CD4-positive, alpha-beta T cell treated with Interleukin-12 subunit alpha and Interleukin-12 subunit beta, for 1 hour (primary cell): ENCODE measurements at places on chromosomes 1 and 21.

DNA sequence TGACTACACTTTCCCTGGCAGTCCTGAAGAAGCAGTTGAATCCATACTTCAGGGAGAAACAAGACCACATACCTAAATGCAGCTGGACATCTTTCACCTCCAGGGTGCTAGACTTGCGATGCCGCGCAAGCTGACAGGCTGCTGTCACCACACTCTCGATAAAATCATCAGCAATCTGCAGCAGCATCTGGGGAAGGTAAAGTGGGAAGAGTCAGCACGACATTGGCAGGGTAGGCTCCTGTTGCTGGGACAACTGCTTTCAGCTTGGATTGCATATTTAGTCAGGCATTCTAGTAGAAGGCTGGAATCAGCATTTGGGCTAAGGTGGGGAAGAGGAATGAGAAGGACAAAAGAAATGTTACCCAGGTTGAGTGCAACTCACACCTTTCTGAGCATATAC is 21.1 kb downstream of the RAB42 start:
- DNase-seq: no peak

GRCh38 chr1:178126741-178127185 is 32.9 kb downstream of the RASAL2 start:
- DNase-seq: no peak

GRCh38 chr1:26053718-26054560 is 8.0 kb upstream of the SLC30A2 start:
- no peak for DNase-seq

- no peak for DNase-seq
Observed at GRCh38 chr1:10639775-10640578, 156.5 kb downstream of the CASZ1 start.

GRCh38 chr1:7915826-7916500 is 24.7 kb downstream of the TNFRSF9 start:
- DNase-seq: peak; percentile 45

GRCh38 chr1:2815551-2815950 is 14.1 kb upstream of the TTC34 start:
- DNase-seq: no peak

DNA sequence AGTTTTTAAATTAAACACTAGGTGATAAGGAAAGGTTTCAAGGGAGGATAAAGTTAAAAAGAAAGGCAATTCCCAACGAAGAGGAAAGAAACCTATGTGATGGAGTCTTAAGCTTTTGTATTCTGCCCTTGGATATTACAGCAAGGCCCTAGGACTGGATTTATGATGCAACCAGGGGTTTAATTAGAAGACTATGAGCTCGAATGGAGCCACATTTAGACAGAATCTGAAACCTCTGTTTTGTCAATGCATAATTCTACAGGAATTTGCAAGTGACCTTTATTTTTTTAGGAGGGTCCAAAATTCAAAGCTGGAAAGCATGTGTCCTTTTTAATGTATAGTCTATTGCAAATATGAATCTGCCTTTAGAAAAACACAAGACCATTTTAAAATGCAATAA is 37.9 kb downstream of the TGFB2 start:
- DNase-seq: no peak

- no peak for DNase-seq
Observed at GRCh38 chr1:151817353-151817730, 12.1 kb upstream of the LINGO4 start.

- DNase-seq: peak; percentile 13
Observed at GRCh38 chr21:33434770-33435360, 31.7 kb downstream of the IFNGR2 start.

DNA sequence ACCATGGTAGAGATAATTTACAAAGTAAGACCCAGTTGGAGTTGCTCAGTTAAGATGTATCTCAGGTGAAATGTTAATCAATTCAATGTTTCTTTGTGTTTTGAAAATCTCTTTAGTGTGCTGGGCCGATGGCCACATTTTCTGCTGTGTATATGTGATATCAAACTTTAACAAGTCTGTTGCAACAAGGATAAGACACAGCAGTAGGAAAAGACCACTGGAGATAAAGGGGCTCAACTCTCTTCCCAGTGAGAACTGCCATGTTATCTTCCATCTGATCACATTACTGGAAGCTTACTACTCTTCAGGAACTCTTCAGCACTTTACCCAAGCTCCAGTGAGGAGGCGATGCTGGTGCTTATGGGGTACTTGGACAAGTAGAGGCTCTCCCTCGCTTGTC is 227.7 kb downstream of the NFIA start:
- no peak for DNase-seq

DNA sequence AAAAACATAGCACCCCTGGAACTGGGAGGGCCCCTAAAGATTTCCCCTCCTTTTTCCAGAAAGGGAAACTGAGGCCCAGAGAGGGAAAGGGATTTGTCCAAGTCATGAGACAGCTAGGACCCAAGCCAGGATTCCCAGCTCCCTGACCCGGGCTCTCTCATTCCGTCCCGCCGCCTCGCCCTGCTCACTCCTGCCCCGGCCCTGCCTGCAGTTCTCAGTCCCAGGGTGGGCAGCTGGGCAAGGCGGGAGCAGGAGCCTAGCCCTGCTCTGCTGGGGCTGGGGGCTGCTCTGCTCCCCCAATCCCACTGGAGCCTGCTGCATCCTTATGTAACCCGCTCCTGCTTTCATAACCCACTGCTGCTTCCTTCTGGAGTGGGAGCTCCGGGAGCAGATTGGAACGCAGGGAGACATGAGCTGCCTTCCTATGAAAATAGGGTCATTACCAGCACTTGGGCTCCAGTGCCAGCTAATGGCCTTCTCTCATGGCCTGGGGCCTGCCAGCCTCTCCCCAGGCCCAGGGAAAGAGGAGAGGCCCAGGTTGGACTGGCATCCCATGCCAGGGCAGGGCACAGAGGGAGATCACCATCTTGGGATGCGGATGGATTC is 84.5 kb downstream of the CAMK2N1 start:
- DNase-seq: no peak

DNA sequence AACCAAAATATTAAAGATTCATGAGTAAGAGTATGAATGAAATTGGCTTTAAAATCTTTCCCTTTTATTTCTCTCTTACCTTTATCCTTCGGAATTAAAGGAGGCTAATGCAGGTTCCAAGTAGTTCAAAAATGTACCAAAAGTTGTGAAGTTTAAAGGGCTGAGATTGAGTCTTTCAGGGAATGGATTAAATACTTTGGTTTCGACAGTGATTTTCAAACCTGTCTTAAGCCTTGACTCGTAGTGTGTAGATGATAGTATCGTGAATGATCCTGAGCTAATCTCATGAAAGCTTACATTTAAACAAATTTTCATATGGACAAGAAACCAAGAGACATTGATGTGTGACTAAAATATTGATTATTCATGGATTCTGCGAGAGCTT is 66.9 kb downstream of the DYRK1A start:
- DNase-seq: no peak

GRCh38 chr1:91851130-91852010 is 34.6 kb downstream of the TGFBR3 start:
- DNase-seq: no peak

- no peak for DNase-seq
Observed at GRCh38 chr1:23896491-23896890, 16.7 kb downstream of the CNR2 start.

GRCh38 chr1:230171356-230172015 is 104.4 kb downstream of the GALNT2 start:
- DNase-seq: no peak

- DNase-seq: no peak
Observed at GRCh38 chr1:27003745-27004470, 8.7 kb downstream of the TENT5B start.

- no peak for DNase-seq
Observed at GRCh38 chr1:88398338-88398737, 285.7 kb upstream of the PKN2 start.

- no peak for DNase-seq
Observed at GRCh38 chr1:22527555-22528296, 35.6 kb upstream of the EPHA8 start.

DNA sequence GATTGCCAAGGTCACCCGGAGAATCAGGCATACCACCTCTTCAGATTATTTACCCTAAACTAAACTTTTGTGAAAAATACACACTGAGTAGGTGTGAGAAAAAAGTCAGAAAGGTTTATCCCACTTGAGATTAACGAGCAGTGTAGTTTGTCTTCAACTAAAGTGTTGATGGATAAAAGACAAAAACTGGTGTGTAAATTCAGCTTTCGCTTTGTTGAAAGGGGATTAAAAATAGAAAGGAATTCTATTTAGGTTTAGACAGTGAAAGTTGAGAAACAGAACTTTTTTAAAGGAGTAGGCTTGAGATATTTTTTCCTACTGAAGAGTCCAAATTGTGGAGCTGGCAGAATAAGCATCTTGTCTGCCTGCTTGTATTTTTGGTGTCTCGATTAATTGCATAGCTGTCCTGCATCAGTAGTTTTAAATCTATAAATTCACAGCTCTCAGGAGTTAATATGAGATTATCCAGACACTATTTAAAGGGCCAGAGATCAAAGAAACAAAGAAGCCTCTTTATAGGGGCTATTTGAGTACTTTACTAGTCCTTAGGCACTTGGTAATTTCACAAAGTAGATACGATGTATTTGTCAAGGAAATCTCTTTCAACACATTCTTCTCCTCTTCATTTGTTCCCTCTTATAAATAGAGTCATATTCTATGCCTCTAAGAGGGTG is 46.7 kb upstream of the RABGAP1L start:
- no peak for DNase-seq

GRCh38 chr1:240714568-240715292 is 102.8 kb upstream of the GREM2 start:
- no peak for DNase-seq

DNA sequence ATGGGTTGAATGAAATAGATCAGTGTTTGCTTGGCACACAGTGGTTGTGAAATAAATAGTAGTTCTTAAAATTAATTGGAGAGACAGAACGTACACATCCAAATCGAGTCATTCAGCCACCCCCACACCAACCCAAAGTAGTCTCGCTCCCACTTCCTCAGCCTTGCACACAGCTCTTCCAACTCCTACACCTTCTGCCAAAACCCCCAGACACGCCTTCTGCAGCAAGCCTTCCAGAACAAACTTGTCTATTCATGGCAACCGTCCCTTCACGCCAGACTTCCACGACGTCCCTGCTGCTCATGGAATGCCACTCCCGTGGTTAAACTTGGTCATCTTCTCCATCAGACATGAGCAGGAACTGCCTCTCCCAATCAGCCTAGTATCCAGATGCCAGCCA is 37.5 kb upstream of the RD3 start:
- DNase-seq: no peak

GRCh38 chr1:2606396-2606880 is 19.9 kb downstream of the PRXL2B start:
- DNase-seq: no peak

DNA sequence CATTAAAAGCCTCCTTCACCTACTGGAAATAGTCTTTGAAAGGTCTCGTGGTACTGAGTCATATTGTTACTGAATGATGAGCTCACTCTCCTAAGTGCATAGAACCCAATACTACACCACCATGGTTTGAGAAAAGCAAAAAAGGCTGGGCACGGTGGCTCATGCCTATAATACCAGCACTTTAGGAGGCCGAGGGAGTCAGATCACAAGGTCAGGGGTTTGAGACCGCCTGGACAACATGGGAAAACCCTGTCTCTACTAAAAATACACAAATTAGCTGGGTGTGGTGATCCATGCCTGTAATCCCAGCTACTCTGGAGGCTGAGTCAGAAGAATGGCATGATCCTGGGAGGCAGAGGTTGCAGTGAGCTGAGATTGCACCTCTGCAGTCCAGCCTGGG is 3.3 kb upstream of the HNRNPCL1 start:
- no peak for DNase-seq

GRCh38 chr1:155125946-155126555 is 1.6 kb upstream of the EFNA1 start:
- no peak for DNase-seq

DNA sequence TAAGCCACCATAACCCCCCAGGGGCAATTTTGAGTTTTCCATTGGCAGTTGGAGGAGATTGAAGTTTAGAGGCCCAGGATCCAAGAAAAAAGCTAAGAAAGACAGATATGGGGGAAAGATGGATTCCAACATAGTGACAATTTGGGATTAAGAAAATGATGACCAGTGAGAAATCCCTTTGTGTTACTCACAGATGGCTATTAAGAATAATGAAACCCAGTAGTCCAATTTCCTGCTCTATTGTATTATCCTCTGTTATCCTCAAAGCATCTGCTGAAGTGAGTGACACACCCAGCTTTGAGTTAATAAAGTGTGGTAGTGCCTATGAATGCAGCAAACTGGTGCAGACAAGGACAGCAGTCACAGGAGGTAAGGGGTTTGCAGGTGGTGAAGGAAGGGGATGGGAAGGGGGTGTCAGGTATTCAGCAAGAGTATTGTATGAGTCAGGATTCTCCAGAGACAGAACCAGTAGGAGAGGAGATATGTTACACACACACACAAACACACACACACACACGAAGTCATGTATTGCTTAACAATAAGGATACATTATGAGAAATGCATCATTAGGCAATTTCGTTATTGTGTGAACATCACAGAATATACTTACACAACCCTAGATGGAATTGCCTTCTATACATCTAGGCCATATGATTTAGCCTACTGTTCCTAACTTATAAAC is 112.4 kb upstream of the VANGL1 start:
- DNase-seq: no peak

- DNase-seq: no peak
Observed at GRCh38 chr1:241637604-241638003, 2.6 kb downstream of the CHML start.

DNA sequence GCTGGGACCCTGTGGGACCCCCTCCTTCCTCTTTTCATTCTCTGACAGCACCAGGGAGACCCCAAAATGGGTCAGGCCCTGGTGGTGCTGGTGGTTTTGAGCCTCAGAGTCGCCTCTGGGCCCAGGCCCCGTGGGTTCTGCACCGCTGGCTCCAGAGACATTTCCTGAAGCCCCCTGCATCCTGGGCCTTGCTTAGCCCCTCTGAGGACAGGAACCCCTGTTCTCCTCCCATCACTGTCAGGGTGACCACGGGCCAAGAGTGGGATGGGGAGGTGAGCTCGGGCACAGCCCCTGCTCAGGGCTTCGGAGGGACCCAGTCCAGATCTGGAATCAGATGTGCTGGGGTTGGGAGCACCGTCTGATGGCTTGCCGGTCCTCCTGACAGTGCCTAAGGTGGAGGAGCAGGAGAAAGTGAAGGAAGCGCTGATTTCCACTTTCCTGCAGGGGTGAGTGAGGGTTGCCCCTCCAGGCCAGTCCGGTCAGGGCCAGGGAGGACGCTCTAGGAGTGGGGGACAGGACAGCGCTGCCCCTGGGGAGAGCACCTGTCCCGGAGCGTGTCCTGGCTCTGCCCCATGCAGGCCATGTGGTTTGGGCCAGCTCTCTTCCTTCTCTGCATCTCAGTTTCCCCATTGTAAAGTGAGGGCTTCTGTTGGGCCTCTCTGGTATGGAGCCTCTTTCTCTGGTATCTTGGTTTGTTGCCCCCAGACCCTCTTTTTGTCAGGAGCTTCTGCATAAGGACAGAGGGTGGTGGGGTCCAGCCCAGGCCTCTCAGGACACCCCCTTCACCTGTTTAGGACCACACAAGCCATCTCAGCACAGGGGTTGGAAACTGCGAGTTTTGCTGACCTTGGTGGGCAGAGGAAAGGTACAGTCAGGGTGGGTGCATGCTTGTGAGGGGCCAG is 71.0 kb downstream of the TRIM11 start:
- DNase-seq: no peak

DNA sequence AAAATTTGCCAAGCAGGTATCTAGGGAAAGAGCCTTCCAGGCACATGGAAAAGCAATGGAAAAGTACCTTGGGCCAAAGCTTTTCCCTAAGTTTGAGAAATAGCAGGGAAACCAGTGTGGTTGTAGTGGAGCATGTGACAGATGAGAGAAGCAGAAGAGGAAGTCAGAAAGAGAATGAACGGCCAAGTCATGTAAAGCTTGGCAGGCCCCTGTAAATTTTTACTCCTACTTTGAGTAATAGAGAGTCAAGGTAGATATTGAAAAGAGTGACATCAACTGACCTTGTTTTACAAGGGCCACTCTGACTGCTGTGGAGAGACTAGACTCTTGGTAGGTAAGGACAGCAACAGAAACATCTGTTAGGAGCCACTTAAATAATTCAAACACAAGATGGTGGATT is 180.9 kb upstream of the PRMT6 start:
- no peak for DNase-seq
